AG10803 (cell line): ENCODE measurements at places on chromosomes 6 and 20.
A peak's percentile ranks its signal among the peaks of the same experiment; 100 is the strongest.

- DNase-seq: no peak
Observed at GRCh38 chr20:5024982-5025381, 23.7 kb upstream of the SLC23A2 start.

DNA sequence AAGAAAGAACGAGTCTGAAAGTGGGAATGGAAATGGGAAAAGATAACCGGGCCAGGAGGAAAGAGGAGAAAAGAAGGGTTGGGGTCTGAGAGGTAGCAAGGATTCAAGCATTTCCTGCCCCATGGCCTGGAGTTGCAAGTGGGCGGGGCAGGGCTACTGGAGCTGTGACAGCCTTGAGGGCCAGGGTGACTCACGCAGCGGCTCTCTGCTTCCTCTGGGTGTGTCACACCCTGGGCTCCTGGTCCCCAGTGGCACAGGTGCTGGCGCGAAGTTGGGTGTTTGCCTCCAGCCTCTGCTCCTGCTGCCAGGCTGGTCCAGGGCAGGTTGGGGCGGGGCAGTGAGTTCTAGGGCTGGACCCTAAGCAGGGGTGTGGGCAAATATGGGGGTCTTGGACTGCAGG is 3.3 kb upstream of the ULBP3 start:
- DNase-seq: peak; percentile 39

DNA sequence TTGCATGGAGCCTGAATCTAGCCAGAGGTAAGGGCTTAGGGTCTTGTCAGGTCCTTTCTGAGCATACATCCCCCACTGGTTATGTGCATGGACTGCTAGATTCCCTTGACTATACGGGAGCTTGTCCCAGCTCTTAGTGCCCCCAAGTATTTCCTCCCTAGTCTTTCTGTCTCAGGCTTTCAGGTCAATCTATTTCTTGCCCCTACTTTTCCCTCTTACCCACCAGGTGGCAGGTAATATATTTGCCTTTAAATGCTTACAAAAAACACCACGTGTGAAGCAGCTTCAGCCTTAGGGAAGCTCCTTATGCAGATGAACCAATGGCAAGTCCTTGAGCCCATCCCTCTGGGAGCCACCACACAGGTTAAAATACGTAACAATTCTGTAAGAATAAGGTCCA is 454.2 kb downstream of the GRIK2 start:
- no peak for DNase-seq

DNA sequence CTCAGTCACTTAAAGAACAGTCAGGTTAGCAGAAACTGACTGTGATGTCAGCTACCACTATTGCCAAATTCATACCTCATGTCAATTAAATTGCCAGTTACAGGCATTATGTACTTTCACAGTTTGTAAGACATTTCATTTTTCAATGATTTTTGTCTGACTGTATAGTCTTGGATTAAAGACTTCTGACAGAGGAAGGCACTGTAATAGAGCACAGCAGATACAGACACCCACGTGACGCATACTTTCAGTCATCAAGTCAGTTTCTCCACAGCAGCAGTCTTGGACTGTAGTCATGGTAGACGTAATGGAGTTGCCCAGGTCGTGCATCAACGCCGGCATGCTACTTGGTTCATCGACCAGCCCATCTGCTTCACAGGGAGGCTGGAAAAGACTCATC is 29.5 kb upstream of the ELOVL5 start:
- peak; percentile 5 for DNase-seq
